Umbilical cord (tissue), 2 donors: ENCODE measurements at places on chromosomes 12 and 14.

- DNase-seq: no peak
Measured at GRCh38 chr12:125071456-125071855, 6.2 kb downstream of the AACS start.

DNA sequence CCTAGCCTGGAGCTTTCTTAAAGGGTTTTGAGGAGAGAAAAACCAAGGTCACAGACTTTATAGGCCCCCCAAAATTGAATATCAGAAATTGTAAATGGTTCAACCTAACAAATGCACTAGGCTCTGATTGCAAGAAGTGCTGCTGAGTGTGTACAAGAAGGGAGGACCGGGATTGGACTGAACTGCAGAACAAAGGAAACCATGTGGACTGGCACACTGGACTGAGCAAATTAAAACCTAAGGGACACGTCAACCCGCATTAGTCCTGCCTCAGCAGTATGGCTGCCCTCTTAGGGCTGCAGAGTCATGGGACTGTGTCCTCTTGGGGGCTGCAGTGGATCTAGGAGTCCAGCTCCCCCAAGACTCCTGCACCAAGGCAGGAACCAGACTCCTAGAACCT lies 842 bp upstream of the CISTR start:
- DNase-seq: no peak

DNA sequence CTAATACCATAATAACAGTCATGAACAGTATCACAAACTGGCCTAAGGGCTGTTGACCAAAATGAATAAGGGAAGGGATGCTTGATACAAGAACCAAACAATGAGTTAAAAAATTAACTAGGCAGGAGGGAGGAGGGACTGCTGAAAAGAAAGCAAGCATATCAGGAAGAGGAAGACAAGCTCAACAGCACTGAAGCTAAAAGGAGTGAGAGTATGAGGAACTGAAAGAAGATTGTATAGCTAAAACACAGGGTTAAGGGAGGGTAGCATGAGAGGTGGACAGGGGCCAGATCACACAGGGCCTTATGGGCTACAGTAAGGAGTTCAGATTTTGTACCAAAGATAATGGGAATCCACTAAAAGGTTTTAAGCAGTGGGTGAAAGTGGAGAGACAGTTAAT lies 34.1 kb downstream of the ITGA7 start:
- peak; percentile 19 for DNase-seq

DNA sequence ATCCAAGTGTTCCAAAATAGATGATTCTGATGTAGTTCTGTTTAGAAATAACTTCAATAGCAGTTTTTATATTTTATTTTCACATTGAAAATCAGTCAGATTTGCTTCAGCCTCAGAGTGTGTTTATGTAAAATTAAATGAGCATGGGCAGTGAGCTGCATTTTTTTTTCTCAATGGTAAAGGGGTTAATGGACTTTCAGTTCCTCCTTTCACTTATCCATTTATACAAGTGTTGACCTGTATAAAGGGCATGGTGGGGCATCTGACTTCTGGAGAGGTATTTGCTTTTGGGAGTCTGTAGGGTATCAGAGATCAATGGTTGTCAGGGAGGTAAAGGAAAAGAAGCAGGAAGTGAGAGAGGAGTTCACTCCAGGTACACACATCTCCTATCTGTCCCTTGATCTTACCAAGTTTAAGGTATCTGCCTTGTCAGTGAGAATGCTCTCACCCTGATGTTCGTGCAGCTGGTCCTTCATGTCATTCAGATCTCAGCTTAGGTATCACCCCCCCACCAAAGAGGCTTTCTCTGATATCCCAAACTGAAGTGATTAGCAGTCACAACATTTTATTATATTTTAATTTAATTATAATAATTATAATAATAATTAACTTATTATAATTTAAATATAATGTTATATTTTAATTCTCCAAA lies 181.6 kb upstream of the LMNTD1 start:
- DNase-seq: no peak

GRCh38 chr14:27223906-27224305 lies 626.1 kb upstream of the NOVA1 start:
- DNase-seq: no peak

DNA sequence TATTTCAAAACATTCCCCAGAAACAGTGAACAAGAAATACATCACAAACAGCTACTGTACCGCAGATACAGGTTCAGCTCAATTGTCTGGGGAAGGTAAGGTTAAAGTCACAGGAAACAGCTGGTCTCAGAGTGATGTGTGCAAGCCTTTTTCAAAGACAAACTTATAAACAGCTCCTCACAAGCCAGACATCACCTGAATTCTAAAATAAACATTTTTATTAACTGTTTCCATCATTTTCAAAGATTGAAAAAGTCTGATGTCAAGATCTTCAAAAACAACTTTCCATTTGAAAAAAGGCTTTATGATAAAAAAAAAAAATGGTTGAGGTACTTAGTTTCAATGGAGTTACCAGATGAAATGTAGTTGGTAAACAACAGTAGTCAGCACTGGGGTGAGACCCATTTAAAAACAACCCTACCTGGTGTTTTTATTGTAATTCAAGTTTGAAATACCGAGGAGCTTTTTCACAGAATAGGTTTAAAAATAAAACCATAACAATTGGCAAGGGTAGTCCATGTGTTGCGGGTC lies 4.0 kb downstream of the BTG1 start:
- no peak for DNase-seq
